Activated CD4-positive, CD25-positive, alpha-beta regulatory T cell (primary cell): ENCODE measurements at places on chromosomes 16 and 17.

- no peak for DNase-seq
Measured at GRCh38 chr16:50881331-50881830, 139.5 kb downstream of the CYLD start.

DNA sequence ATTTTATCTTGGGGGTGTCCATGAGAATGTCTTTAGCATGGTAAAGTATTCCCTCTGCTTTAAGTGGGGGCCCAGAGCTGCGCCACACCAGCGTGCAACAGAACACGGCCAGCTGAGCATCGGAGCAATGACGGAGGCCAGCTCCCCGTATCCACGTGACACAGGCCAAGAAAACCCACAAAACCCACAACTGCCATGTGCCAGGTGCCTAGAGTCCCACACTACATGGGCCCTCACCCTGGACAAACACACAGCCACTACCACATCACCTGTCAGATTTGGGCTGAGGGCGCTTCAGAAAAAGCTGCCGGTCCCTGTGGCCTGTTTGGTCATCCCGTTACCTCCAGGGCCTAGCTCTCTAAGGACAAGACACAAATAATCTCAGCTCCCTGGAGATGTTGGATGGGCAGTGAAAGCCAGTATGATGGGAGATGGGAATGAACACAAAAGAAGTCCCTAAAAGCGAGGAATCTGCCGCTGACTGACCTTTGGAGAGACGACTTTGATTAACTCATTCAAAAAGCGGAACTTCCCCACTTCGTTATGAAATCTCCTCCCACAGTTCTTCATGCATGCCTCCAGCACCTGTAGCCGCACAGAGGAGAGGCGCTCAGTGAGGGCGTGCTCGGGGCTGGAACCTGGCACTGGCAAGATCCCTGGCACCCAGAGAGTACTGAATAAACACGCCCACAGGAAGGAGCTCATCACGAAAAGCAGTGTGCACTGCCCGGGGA lies 17.1 kb downstream of the GGA3 start:
- DNase-seq, result no peak

GRCh38 chr17:8665684-8666083 lies 35.2 kb upstream of the MYH10 start:
- DNase-seq, result no peak

DNA sequence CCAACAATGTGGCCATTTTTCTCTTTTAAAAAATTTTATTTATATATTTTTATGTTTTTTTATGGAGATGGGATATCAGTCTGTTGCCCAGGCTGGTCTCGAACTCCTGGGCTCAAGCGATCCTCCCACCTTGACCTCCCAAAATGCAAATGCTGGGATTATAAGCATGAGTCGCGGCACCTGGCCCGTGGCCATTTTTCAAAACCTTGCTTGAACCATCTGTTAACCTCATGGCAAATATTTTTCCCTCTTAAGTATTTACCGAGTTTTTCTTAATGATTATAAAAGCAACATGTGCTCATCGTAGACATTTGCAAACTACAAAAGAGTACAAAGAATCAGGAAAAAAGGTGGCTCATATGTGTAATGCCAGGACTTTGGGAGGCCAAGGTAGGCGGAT lies 127.6 kb downstream of the ABCC6 start:
- no peak for DNase-seq

DNA sequence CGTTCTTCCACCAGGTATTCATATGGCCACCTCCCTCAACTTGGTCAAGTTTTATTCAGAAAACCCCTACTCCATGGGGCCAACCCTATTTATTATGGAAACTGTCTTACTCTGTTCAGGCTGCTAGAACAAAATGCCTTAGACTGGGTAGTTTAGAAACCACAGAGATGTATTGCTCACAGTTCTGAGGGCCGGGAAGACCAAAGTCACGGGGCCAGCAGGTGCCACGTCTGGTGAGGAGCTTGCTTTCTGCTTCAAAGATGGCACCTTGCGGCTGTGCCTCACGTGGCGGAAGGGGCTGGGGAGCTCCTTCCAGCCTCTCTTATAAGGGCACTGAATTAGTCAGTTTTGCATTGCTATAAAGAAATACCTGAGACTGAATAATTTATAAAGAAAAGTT lies 74.3 kb downstream of the AXIN2 start:
- no peak for DNase-seq

GRCh38 chr16:56354746-56355145 lies 70.6 kb downstream of the AMFR start:
- DNase-seq, result no peak

- no peak for DNase-seq
Measured at GRCh38 chr16:78748220-78748929, 648.9 kb downstream of the WWOX start.

DNA sequence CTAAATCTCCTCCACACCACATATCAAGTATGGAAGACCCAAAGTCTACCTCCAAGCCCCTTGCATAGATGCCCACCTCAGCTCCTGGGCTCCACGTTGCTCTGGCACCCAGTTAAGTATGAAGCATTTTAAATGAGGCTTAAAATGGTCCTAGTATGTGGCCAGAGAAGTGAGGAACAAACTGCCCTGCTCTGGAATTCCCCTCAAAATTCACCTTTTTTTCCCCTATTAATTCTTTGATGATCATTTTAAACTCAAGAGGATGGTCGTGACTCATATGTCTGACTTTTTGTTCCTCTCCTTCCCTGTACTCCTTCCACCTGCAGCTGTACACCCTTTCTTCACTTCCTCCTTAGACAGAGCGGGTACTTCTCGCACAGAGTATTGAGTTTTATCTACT lies 234.5 kb upstream of the MYOCD start:
- no peak for DNase-seq

DNA sequence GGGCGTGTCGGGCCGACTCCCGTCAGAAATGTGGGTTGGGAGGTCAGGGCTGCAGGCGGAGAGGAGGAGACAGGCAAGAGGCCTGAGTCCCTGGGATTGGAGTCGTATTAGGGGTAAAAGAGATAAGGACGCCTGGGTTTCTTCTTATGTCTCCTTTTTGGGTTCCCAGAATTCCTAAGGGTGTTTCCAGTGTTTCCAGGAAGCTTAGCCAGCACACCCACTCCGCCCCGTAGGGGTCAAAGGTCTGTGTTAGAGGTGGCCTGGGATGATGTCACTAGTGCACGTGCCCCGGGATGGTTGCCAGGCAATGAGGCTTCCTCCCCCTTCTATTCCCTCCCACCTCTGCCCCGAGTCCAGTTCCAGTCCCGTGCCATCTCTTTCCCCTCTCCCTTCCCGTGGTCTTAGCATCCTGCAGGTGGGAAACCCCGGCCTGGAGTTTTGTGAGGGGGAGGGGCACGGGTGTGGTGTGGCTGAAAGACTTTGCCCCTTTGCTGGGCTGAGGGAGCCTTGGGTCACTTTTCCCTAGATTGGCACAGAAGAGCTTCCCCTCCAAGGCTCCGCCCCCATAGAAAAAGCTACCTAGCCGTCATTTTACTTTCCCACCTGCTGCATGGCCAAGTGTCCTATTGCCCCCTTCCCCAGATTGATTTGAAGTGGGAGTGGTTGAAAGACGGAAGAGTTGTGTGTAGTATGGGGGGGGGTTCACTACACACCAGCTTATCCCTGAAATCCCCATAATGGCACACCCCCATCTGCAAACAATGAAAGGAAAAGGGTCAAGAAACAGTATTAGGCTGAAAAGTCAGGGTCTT lies 2.8 kb downstream of the KDM6B start:
- DNase-seq, result peak; percentile 56
